Stimulated activated CD8-positive, alpha-beta memory T cell treated with anti-CD3 and anti-CD28 coated beads, Interleukin-2, amount 100 ng/mL, for 1 hour (primary cell): ENCODE measurements at places on chromosomes 12 and 14.

DNA sequence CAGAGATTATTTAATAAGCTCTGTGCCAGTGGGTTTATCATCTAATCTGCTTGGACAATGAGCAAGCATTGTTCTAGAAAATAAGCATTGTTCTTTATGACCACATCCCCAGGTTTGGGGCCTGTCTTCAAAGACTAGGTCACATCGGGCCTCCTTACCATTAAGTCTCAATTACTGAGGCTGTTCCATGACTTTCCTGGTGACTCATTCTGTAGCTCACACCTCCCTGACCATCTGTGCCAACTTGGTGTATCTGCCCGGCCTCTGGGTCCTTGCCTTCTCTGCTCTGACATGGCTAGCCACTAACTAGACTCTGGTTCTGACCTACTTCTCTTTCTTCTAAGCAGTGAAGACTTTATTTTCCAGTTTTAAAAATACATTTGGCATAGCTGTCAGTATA is 44.4 kb upstream of the PLEKHA5 start:
- DNase-seq: no peak

DNA sequence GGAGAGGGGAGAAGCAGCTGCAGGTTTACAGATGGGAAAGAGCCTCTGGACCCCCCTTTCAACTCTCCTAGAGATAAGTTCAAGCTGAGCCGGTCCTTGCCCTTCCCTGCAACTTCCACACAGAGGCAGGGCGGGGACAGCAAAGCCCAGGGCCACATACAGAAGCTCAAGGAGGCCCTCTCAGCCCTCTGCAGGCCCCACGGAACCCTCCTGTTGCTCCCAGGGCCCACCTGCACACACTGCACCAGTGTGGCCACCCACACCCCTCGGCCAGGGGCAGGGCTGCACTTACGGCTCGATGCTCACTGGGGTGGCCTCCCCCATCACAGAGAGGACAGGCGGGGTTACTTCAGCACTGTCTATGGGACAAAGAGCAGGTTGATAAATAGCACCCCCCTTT is 13.0 kb upstream of the PNMA1 start:
- no peak for DNase-seq

GRCh38 chr12:117139025-117139717 is 40.0 kb upstream of the TESC start:
- no peak for DNase-seq

DNA sequence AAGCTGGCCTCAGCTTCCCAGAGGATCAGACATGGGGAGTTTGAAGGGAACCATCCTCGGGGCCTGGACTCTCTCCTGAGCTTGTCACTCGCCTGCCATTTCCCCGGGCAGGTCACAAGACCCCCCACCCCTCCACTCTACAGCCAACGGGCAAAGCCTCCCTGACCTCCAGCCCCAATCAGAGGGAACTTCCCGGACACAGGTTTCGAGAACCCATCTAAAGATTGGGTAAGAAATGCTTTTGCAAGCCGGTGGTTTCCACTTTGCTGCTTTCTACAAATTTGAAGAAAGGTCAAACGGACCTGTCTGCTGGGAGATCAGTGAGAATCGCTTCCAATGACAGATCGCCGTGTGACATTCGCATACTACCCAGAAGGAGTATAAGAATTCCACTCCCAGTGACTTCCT is 89.6 kb downstream of the SCARB1 start:
- no peak for DNase-seq

GRCh38 chr14:102629011-102629444 is 36.6 kb downstream of the RCOR1 start:
- DNase-seq: no peak

DNA sequence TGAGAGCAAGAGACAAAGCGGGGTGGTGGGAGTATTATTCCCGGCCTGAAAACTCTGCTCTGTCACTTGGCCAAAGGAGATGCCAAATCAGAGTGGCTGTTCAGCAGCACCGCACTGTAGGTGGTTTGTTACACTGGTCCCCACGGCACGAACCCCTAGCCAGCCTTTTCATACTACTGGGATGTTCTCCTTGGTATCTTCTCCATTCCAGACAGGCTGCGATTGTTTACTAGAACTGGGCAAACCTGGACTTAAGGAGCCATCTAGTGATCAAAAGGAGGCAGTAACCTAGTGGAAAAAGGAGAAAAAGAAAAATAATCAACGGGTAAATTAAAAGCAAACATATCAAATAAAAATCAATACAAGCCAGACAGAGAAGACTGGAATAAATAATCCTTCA is 58.9 kb upstream of the TMTC2 start:
- DNase-seq: no peak
